ENCODE measurements at places on chromosomes 4 and X.
A peak's percentile ranks its signal among the peaks of the same experiment; 100 is the strongest.

DNA sequence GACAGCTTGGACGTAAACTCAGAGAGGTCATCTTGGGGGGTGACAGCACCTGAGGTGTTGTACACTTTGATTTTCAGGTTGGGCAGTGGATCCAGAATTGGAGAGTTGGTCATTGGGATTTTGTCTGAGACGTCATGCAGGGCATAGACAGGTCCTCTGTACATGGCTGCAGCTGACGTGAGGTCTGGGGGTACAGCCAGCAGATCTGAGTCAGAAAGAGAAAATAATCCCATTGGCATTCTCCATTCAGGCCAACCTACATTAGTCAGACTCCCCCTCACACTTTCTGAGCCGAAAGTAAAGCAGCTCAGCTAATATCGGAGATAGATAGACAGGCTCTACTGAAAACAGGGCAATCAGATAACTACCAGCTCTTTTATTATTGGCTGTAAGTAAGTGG lies 329.7 kb downstream of the UNC5C start:
- DNase-seq, result no peak

- no peak for DNase-seq
Measured at GRCh38 chrX:139542652-139543051, 12.1 kb downstream of the F9 start.

DNA sequence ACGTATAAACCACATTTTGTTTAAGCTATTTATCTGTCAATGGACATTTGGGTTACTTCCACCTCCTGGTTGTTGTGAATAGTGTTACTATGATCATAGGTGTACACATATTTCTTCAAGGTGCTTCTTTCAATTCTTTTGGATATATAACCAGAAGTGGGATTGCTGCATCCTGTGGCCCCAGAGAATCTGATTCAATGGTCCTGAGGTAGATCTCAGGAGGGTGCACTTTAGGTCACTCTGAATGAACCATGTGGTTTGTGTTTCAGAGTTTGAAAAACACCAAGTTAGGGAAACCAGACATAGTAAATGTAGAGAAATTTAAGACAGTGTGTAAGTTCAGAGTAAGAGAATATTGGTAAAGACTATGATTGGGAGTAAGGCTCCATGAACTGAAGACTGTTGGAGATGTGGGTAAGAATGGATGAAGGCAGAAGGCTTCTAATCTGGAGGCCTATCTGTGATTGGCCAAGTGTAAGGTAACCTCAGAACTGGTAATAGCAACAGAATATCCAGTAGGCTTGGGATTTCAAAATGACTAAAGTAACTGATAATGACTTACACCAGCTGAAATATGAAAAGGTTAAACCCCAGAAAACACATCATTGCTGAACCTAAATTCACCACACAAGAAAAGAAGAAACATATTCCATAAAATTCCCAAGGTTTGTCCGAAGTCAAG lies 236.9 kb downstream of the CAMK2D start:
- no peak for DNase-seq

- no peak for DNase-seq
Measured at GRCh38 chr4:56148428-56148827, 199.7 kb downstream of the CEP135 start.

- DNase-seq, result peak; percentile 7
Measured at GRCh38 chr4:168831919-168832762, 177.9 kb downstream of the CBR4 start.

DNA sequence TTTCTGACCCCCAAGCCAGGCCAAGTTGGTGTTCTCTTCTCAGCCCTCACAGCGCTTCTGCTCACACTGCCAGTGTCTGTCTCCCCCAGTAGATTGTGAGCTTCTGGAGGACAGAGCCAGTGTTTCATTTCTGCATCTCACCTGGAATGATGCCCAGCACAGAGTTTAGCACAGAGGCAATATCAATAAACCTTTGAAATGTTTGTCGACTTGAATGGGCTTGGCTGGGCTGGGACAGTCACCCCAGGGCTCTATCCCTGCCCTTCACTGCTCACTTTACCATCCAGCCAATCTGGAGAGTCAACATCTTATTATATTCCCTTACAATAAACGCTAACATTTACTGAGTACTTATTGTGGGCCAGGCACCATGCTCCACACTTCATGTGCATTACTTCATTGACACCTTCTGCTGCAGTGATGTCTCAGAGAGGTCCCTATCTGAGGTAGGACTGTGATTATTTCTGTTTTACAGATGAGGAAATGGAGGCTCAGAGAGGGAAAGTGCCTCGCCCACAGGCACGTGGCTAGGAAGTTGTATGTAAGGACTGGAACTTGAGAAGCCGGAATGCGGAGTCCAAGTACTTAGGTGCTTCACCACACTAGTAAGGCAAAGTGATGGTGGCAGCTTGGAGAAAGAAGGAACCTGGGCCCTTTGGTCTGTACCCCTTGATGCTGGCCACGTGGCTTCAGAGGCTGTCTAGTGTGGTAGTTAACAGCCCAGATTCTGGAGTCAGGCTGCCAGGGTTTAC lies 19.5 kb downstream of the EFNB1 start:
- DNase-seq, result no peak

GRCh38 chrX:102491766-102492165 lies 20.2 kb upstream of the TCP11X2 start:
- no peak for DNase-seq

GRCh38 chr4:69649629-69650028 lies 3.4 kb downstream of the UGT2A1 start:
- DNase-seq, result no peak

DNA sequence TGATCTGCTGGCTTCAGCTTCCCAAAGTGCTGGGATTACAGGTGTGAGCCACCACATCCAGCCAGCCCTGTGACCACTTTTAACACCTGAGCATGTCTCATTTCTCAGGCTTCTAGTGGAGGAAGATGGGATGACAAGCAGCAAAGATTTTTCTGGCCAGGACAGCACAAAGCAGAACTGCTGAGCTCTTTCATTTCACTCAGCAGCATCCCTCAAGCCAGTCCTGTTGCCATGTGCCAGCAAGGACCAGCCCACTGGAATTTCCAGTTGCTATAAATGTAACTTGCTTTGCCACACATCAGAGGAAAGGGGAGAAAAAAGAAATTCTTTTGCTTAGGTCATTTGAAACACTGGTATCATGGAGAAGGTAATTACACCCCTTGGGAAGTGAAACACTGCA lies 75.9 kb downstream of the SLC9A7 start:
- no peak for DNase-seq

GRCh38 chr4:53321151-53321983 lies 44.5 kb downstream of the SCFD2 start:
- no peak for DNase-seq

GRCh38 chr4:107950746-107951540 lies 19.6 kb downstream of the CYP2U1 start:
- DNase-seq, result no peak

GRCh38 chr4:53713767-53714166 lies 122.5 kb upstream of the LNX1 start:
- DNase-seq, result no peak

GRCh38 chr4:6606465-6607235 lies 31.7 kb downstream of the MAN2B2 start:
- DNase-seq, result no peak

DNA sequence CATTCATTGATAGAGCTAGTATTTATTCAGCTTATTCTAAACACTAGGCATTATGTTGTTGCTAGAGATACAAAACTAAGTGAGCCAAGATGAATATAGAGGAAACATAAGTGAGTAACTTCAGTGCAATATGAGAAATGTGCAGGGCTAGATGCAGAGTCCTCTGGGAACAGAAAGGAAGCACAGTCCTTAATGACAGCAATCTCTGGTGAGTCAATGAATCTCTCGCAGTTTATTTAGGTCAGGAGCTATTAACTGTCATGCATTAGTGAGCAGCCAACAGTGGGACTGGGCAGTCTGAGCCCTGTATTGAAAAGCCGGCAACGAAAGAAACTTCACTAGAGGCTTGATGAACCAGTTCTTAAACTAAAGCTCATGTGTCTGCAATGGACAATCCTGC lies 598.1 kb upstream of the MAGEB2 start:
- DNase-seq, result no peak

GRCh38 chr4:87219632-87220093 lies 755 bp downstream of the KLHL8 start:
- DNase-seq, result peak; percentile 22

DNA sequence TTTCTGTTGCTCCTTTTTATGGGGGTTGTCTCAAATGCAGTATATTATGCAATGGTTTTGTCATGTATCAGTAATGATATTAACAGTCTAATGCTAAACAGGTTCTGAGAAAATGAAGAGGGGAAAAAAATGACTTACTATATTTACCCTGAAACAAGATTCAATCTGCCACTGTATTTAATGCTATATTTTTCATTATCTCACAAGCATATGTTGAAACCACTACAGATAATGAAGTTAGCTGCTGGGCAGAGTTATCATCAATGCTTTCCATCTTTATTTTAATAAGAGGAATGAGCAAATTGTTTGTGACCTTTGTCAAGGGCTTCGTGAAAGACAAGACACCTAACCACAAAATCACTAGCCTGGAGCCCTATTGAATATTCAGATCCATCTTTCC lies 32.6 kb upstream of the NAA11 start:
- DNase-seq, result no peak

- DNase-seq, result no peak
Measured at GRCh38 chrX:68203211-68203610, 230.1 kb downstream of the OPHN1 start.

DNA sequence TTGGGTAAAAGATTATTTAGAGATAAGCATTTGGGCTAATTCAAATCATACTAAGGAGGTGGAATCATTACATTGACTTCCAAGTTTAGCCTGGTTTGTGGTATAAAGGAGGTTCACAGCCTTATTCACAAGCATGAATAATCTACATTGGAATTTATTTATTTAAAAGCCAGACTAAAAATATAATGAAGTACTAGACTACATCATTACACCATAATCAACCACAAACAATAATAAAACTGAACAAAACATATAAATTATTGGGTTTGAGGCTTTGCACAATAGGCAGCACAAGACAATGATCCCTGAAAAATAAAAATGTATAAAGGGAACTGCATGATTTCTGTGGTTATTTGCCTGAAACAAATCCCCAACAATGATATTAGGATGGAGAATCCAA lies 314.0 kb downstream of the GBA3 start:
- DNase-seq, result no peak

DNA sequence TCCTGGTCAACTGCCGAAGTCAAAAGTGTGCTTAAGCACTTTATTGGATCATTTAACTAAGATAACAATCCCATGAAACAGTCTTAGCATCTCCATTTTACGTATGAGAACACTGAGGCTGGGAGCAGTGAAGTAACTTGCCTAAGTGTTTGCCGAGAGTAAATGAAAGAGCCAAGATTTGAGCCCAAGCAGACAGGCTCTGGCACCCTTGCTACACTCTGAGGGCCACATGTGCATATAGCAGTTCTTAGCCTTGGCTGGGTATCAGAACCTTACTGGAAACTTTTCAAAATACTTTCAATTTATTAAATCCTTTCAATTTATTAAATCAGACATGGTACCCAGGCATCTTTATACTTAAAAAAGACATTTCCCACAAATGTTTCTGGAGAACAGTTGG lies 225.9 kb downstream of the NR3C2 start:
- DNase-seq, result no peak

GRCh38 chr4:182593402-182593801 lies 323.8 kb downstream of the DCTD start:
- DNase-seq, result no peak

DNA sequence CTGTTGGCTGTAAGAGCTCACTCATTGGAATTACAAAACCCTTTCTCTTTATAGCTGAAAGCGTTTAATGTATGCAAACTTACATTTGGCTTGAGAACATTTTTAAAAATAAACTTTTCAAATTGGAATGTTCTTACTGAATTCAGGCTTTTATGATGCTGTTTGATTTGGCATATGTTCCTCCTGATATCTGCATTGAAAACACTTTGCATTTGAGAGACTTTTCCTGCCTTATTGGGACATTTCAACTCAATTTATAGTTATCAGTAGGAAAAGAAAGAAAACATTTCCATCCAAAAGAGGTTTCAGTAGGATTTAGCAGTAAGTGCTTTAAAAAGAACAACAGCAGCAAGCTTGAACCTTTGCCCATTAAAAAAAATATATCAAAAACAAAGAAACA lies 520.0 kb downstream of the IL1RAPL1 start:
- no peak for DNase-seq

- peak; percentile 74 for DNase-seq
Measured at GRCh38 chrX:154534526-154535322, 11.9 kb downstream of the G6PD start.

GRCh38 chrX:40434443-40434842 lies 146.3 kb upstream of the ATP6AP2 start:
- DNase-seq, result no peak

DNA sequence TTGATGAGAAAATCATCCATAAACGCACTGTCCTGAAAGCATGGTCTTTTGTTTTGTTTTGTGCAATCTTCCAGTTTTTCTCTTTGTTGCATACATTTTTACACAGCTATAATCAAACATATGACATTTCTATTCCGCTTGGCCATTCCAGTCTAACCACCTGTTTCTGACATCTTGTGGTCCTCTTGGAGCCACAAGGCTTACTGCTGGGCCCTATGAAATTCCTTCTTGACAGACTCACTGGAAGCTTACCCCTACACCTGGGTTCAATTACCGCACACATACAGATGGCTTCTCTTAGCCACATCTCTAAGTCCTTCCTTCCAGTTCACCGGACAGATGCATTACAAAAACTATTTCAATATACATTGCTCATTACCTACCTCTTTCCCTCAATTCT lies 72.4 kb downstream of the PAPSS1 start:
- DNase-seq, result no peak

- DNase-seq, result peak; percentile 35
Measured at GRCh38 chr4:153428941-153429475, 37.2 kb upstream of the TMEM131L start.

GRCh38 chrX:64975491-64975890 lies 759 bp downstream of the ZC4H2 start:
- peak; percentile 2 for DNase-seq

GRCh38 chr4:15847746-15848145 lies 69.6 kb downstream of the CD38 start:
- no peak for DNase-seq

- no peak for DNase-seq
Measured at GRCh38 chrX:155645180-155645579, 32.4 kb upstream of the TMLHE start.

DNA sequence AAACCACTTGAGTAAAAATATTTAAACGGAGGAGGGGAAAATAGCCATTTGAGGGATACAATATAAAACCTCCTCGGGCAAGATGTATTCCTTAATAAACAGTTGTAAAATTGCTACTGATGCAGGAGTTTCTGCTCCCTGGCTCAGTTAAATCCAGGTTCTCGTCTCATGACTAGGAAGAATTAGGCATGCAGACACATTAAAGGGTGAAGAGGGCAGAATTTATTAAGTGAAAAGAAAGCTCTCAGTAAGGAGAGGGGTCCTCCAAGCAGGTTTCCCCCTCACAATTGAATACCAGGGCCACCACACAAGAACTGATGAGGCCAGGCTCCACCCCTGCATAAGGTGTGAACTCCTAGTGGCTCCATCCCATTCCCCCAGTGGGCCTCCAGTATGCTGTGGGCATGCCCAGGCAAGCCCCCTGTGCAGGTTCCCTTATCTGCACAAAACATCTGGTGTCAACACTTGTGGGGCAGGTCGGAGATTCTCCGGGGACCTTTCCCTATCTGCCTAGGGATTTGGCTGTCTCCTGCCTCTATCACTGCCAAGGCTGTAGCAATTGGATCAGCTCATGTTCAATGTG lies 80.4 kb downstream of the HS6ST2 start:
- DNase-seq, result no peak
